ENCODE measurements at places on chromosomes 2 and 18.
A peak's percentile ranks its signal among the peaks of the same experiment; 100 is the strongest.

GRCh38 chr2:182761903-182762302, 45.8 kb downstream of the DNAJC10 start:
- DNase-seq = peak; percentile 88

GRCh38 chr2:59961746-59962145, 591.7 kb downstream of the BCL11A start:
- no peak for DNase-seq

GRCh38 chr2:95062242-95063085, 37.0 kb downstream of the MAL start:
- DNase-seq = no peak

- DNase-seq = peak; percentile 77
Observed at GRCh38 chr18:25646971-25647370, 295.0 kb upstream of the ZNF521 start.

DNA sequence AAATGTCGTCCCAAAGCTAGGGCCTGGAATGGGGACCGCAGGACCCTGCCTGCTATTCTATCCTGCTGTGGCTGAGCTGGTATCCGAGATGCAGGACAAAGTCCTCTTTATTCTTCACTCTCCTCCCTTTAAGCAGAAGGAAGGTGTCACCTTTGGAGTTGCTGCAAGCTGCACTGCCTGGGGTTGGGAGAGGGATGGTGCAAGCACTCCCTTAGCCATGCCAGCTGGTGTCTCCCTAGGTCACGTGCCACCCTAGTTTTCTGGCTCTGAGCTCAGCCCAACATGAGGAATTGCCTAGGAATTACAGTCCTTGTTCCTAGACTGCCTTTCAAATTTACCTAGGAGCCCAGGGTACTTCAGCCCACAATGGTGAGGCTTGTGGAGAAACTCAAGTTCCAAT, 21.4 kb upstream of the FAM228A start:
- no peak for DNase-seq

GRCh38 chr2:176115883-176116813, at the start of gene HOXD10:
Gene HOXD10, plus strand, starts transcription at chr2:176116778. Its CDS starts 56 bp downstream, at chr2:176116834.
- no peak for DNase-seq

GRCh38 chr2:73759904-73760303, 20.0 kb downstream of the DUSP11 start:
- DNase-seq = no peak

DNA sequence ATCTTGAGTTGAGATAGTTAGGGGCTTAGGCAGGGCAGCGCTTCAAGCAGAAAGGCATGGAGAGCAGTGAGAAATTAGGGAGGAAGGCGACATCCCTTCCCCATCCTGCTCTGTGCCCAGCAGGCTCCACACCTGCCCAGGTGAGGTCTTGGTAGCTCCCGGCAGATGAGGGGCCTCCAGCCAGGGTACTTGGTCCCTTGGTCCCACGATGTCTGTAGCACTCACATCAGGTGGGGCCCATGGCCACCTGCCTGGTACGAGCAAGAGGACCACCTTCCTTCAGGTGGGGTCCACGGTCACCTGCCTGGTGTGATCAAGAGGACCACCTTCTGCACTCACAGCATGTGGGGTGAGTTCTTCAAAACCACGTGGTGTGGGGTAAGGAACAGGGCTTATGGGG, 91.2 kb downstream of the GALR1 start:
- no peak for DNase-seq

DNA sequence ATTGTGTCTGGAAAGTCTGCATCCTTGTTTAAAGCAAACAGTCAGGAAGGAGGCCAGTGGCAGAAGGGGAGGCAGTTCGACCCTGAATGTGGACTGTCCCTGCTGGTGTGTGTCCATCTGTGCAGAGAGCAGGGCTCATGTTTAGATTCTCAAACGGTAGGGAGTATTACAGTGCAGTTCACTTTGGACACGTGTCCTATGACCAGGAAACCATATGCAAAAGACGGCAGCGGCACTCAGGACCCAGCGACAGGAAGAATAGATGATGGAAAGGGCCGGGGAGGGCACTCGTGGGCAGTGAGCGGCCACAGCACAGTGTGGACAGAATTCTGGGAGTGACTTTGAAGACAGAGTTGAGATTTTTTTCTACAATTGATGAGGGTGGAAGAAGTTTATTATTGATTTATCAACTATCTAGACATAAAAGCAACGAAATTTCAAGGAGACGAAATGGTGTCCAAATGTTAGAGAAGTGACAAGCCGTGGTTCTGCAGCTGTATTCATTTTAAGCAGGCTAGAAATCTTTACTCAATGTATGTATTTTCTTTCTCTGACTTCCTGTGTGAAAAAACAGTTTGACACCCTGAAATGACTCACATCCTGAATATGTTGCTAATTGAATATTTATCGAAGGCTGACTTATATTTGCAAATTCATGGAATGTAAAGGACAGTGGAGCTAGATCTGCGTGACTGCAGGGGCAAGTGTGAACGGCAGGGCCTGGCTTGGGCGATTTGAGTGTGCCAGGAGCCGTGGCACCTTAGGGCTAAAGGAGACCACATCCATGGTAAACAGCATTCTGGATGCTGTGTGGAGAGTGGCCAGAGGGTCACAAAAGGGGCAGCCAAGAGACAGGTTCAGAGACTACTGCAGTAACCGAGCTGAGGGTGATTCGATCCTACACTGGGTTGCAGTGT, 214.2 kb downstream of the PTGR3 start:
- no peak for DNase-seq

DNA sequence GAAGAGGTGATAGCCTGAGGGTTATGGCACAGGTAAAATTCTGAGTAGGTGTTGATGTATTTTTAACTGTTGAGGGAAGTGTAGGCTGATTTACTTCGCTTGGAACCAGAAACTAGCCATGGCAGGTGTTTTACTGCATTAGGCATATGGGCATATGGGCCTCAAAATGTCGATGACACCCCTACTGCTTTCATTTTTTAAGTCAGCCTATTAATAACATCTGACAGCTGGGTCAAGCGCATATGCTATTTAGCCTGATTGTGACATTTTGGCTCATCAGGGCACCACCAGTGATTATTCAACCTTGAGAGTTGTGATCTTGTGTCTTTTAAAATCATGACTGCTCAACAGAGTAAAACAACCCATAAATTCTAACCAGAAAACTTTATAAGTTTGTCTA, 1396.9 kb upstream of the NXPH2 start:
- DNase-seq = no peak

DNA sequence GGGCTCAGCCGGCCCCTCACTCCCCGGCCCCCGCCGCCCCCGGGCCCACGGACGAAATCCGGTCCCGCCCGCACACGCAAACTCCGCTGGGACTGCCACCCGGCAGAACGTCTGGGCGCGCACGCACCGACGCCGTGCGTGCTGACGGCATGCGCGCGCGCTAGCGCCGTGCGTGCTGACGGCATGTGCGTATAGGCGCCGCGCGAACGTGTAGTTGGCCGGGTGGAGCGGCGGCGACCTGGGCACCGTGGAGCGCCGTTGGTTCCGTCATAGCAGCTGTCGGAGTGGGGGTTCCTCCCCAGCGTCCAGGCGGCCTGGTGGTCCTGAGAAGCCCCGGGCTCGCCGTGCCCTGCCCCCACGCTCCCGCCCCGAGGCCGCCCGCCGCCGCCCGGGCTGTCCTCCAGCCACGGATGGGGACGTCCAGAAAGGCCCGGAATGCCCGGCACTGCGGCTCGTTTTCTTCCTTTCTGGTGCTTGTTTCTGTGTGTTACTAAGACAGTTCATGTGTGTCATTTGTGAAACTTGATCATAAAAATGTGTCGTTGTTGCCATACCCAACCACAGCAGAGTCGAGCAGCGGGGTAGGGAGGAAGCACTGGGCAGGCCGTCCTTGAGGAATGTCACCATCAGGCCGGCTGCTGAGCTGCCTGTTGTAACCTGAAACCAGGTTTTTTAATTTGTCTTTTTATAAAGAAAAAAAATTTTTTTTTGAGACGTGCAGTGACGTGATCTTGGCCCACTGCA, at the start of gene TXNL4A:
Gene TXNL4A, minus strand, starts transcription at position 113 of the 744 bp plus-strand sequence. CDS start 171 bp downstream, outside the sequence.
- peak; percentile 88 for DNase-seq

- no peak for DNase-seq
Observed at GRCh38 chr2:142621287-142621686, 256.2 kb upstream of the KYNU start.

DNA sequence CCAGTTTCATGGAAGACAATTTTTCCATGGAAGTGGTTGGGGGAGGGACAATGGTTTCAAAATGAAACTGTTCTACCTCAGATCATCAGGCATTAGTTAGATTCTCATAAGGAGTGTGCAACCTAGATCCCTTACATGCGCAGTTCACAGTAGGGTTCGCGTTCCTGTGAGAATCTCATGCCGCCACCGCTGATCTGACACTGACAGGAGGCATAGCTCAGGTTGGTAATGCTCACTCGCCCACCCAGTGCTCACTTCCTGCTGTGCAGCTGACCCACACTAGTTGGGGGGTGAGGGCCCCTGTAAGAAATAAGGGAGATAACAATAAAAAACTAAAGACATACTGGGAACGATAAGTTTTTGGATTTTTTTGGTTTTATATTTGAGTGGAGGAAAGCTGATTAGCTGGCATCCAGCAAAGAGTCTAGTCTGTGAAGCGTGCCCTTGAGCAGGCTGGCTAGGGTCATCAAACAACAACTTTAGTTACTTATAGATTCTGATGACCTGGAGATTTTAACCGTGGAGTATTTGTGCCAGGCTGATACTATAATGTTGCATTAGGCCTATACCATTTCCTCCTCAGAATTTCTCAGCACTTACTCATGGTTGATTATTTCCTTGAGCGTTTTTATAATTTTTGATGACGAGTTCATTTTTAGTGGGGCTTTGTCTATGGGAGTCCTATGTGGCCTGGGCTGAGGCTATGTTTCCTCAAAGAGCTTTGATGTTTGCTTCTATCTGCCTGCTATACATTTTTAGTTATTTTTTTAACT, 6.3 kb upstream of the MCFD2 start:
- no peak for DNase-seq

DNA sequence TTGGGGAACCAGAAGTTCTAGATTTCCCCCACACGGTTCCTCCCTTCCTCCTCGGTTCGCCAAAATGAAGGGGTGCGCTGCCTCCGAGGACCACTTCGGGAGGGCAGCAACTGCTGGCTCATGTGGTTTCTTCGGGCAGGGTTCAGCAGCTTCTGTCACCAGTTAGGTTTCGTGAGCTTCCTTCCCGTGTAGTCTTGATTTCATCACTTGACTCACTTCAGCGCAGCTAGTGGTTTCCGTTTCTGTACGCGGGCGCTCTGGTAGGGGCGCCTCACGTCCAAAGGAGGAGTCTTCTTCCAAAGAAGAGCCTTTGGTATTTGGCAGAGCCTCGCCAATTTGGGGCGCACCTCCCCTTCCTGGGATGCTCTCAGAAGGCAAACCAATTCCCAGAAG, 485 bp upstream of the GALNT3 start:
- peak; percentile 27 for DNase-seq

GRCh38 chr18:179499-179898, 21.1 kb downstream of the USP14 start:
- no peak for DNase-seq

DNA sequence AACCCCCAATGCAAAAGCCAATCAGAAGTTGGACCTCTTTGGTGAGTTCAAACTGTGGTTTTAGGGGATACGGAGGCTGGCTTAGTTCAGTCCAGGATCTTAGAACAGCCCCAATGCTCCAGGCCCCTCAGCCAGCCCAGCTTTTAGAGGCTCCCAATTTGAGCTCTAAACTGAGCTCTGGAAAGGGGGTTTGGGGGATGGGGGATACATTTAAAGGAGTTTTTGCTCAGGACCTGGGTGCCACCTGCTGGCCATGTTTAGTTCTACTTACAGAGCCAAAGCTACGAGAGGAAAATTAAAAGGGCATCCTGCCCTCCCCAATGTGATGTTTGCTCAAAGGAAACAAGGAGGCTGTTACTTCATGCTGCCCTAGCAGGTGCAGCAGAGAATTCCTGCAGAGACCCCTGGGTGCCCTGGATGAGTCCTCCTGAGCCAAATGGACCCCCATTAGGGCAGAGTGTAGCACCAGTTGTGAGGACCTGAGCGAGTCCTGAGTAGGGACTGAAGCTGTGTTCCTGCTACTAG, 15.9 kb upstream of the TMEM214 start:
- peak; percentile 58 for DNase-seq

GRCh38 chr18:32760391-32760790, 12.4 kb downstream of the KLHL14 start:
- DNase-seq = no peak

DNA sequence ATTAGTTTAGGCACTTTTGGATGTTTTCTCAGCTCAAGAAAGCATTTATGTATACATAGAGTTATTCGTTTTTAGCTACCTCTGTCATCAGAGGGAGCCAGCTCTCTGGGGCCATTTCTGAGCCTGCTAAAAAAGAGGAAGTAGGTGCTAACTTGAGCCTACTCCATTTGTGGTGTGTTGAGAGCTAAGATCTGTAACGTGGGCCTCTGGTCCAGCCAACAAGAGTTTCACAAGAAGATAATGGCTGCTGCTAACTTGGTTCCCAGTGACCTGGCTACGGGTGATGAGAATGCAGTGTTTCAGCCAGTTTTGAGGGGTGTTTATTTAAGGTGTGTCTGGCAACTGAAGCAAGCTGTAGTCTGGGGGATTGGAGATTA, 182.5 kb downstream of the PRKCE start:
- DNase-seq = no peak

- DNase-seq = no peak
Observed at GRCh38 chr2:241948901-241949735, 79.6 kb downstream of the RTP5 start.

DNA sequence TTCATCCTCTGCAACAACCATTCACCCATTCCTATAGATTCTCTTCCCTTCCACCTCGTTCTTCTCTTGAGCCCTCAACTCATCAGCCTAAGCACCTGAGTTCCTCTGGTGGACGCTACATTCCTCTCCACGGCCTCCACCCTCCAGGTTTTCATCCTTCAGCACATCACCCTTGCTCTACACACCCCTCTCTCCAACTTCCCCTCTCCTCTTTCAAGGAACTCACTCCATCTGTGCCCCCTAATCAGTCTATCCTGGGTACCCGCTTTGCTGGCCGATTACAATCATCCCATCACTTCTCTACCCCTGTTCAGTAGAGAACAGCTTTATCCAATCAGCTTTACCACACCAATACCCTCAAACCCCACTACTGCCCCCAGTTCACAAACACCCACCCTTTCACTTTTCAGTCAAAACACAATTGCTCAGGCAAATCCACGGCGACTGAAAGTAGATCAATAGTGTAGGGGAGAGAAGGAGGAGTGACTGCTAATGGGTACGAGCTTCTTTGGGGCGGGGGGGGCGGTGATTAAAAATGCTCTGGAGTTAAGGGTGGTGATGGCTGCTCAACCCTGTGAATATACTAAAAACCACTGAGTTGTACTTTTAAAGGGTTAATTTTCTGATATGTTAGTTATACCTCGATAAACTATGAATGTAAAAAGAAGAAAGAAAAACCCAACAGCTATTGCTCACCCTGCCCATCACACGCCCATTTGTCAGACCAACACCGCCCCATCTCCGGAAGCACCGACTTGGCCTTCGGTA, 857 bp downstream of the DYM start:
- DNase-seq = peak; percentile 10

- peak; percentile 72 for DNase-seq
Observed at GRCh38 chr2:73640511-73640911, 1.7 kb downstream of the NAT8 start.

- DNase-seq = no peak
Observed at GRCh38 chr2:10331027-10331701, 28.5 kb downstream of the HPCAL1 start.

- DNase-seq = no peak
Observed at GRCh38 chr2:77016443-77017354, 505.5 kb downstream of the LRRTM4 start.

- DNase-seq = no peak
Observed at GRCh38 chr2:2243666-2244065, 87.4 kb downstream of the MYT1L start.

GRCh38 chr18:63974991-63975390, 5.1 kb downstream of the SERPINB8 start:
- DNase-seq = peak; percentile 51

GRCh38 chr2:239029958-239030357, 182.1 kb downstream of the TWIST2 start:
- no peak for DNase-seq

GRCh38 chr18:73985855-73986625, 161.6 kb downstream of the FBXO15 start:
- DNase-seq = no peak
